ENCODE measurements at places on chromosomes 4 and X.

DNA sequence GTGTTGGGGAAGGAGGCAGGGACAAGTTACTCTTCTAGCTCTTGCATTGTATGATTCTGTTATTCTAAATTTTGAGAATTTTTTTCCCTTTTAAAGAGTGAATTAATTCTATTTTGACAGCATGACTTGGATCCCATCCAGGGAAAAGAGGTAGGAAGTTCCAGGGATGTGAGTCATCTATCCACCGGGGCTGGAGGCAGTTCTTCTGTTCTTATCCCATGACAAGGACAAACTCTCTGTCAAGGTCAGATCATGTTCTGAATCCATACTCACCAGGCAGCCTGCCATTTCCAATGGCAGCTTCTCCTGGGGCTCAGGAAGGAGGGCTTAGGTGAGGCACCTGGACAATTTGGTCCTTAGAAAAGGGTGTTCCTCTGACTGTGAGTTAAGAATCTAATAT is 132.0 kb upstream of the MED14 start:
- no peak for DNase-seq

DNA sequence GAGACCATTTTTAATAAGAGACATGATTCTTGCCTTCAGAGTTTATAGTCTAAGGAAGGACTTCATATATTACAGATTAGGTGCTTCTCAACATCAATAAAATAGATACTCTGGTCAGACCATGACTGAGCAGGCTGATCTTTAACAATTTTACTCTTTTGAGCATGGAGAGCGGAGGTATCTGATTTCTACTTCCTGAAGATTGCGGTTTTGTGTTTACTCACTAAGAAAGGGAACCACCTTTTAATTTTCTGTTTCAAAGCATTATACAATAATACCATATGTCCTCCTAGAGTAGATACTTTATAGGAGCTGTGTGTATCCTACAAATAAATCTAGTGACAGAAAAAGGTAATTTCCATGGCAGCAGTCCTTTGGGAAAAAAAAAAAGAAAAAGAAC is 12.5 kb downstream of the MORC4 start:
- DNase-seq = no peak

DNA sequence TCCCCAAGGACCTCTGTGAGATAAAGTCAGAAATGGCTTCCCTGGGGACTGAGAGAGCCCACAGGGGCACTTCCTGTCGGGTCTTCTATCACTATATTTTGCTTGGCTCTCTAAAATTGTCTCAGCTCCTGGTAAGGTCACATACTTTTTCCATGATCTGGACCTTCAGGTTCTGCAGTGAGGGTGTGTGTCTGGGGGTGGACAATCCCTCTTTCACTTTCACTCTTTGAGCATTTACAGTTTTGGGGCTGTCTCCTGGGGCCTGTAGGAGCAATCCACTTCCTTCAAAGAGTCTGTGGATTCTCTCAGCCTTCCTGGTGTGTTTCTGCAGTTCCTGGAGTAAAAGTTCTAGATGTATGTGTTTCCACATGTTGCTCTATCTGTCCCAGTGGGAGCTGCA is 335.7 kb downstream of the FSTL5 start:
- DNase-seq = no peak

- DNase-seq = no peak
These were observed 36.1 kb downstream of the DHRSX start for GRCh38 chrX:2464677-2465166.

DNA sequence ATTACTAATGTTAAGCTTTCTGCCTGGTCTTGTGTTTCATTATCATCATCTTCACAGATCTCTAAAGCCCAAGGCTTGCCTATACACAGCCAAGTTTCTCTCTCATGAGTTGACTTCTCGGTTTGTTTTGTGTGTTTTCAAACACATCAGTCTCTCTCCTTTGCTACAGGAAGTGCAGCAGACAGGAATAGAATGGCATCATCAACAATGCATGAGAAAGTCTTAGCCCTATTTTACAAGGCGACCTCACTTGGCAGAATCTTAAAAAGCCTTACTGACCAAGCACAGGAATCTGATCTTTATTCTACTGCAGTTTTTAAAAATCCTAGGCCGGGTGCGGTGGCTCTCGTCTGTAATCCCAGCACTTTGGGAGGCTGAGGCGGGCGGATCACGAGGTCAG is 36.8 kb downstream of the CC2D2A start:
- DNase-seq = no peak

DNA sequence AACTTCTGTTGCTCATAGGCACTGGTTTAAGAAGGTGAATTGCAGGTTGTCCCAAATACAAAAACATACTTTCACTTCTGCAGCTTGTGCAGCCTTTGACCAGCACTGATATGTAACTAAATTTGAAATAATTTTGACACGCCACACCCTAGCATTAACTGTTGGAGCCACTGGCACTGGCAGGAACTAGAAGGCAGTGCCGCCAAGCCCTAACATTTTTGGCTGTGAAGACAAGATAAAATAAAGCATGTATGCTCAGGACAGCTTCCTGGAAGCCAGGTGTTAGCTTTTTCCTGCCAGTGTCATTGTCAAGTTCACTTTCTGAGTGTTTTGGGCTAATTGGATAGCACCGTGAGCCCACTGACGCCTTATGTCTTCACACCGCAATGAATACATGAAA is 65.3 kb upstream of the FBXW7 start:
- DNase-seq = no peak

DNA sequence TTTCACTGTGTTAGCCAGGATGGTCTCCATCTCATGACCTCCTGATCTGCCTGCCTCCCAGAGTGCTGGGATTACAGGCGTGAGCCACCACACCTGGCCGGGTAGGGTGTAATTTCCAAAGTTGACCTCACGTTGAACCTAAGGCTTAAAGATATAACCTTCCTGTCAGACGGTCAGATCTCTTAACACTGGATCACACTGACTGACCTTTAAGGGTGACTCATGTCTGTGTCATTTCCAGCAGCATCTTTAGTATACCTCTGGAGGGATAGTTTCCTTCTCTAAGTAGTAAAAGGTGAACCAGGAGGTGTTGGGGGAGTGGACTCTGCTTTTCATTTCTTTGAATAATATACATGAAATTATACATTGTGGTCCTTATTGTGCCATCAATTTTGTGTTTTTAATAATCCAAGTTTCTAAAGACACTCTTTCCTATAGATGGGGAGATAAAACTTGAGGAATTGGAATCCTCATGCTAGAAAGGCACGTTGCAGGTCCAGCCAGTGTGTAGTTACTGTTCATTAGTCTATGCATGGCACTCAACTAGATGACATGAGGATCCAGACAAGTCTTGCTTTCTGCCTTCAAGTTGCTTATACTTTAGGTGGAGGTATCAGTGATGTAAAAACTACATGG is 45.7 kb downstream of the ARHGAP10 start:
- DNase-seq = no peak

DNA sequence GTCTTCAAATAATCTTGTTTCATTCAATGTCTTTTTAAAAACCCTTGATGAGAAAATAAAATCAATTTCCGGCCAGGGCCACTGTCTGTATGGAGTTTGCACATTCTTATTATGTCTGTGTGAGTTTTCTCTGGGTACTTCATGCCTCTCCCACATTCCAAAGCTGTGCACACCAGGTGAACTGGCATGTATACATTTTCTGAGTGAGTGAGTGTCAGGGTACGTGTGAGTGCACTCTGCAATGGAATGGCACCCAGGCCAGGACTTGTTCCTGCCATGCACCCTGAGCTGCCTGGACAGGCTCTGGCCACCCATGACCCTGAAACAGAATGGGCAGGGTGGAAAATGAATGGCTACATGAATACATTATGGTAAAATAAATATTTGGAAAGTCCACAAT is 61.3 kb downstream of the UBE2NL start:
- no peak for DNase-seq

- no peak for DNase-seq
These were observed 144.9 kb downstream of the POLA1 start for GRCh38 chrX:24838629-24839028.

Measured in stimulated activated CD4-positive, alpha-beta T cell treated with anti-CD3 and anti-CD28 coated beads, Interleukin-4, amount 100 ng/mL, for 1 hour (primary cell).